ENCODE measurements at places on chromosomes 2 and 18.

- DNase-seq: no peak
Measured at GRCh38 chr2:84880645-84881521, at the start of gene TRABD2A. TRABD2A (minus strand) TSS chr2:84881084; CDS start chr2:84881039, 45 bp downstream.

DNA sequence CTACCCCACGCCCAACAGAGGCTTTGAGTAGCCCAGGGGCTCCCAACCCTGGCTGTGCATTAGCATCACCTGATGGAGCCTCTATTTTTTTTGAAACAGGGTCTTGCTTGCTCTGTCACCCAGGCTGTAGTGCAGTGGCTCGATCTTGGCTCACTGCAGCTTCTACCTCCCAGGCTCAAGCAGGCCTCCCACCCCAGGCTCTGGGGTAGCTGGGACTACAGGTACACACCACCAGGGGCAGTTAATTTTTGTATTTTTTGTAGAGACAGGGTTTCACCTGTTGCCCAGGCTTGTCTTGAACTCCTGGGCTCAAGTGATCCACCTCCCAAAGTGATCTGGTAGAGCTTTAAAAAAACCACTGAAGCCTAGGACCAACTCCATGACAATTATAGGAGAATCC lies 394.8 kb upstream of the ATP5MC3 start:
- no peak for DNase-seq

DNA sequence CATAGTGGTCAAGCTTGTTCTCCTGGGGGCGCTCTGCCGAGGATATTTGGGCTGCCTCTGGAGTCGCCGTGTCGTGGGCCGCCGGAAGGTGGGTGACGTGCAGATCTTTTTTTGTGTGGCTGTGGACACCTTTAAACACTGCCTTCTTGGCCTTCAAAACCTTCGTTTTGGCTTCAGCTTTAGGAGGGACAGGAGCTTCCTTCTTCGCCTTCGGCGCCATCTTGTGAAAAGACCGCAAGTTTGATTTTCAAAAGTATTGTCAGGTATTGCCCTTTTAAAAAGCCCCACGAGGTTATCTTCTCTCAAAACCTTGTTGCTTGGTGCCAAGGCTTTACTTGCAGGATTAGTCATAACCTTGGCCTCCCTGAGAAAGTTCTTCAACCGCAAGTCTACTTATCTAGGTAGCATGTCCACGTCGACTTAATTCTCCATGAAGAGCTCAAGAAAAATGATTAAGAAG lies 20.8 kb downstream of the LAMA3 start:
- DNase-seq: no peak

- DNase-seq: no peak
Measured at GRCh38 chr2:105990624-105991023, 203.5 kb downstream of the UXS1 start.

DNA sequence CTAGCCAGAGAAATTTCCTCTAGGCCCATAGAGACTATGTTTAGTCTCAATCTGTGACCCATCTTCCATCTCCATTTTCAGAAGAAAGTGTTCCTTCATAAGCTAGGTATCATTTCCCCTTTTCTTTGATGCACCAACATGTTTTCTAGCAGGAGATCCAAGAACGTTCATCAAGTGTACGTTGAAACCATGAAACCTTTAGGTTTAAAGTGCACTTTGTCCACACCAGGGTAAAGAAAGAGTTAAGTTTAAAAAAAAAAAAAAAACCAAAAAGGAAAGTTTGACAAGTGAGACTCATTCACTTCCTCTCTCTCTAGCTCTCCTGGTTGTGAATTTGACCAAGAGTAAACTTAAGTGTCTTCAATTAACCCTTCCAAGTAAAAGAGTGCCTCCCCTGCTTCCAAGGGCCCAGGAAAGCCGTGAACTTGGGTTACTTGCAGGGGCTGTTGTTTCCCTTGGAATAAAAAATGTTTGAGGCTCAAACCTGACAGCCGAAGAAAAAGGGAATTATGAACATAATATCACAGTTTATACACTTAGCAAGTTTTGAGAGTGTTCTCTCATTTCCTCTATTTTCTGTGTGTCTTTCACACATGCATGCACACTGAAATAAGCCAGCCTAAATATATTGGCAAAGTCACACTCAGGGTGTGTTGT lies 56.7 kb downstream of the LBH start:
- DNase-seq: no peak

DNA sequence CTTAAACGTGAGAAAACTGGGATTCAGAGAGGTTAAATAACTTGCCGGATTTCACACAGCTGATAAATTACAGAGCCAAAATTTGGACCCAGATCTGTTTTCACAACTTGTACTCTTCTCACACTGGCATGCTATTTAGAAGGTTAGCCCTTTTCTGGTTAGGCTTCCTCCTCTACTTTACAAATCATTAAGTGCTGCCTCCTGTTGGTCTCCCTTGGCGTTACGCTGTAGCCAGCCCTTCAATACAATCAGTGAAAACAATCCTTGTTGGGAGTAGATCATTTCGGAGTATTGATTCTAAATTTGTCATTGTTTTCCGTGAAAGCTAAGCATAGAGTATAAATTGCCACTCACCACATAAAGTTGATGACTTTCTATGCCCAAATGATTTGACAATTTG lies 153.5 kb downstream of the ARHGAP15 start:
- DNase-seq: no peak

DNA sequence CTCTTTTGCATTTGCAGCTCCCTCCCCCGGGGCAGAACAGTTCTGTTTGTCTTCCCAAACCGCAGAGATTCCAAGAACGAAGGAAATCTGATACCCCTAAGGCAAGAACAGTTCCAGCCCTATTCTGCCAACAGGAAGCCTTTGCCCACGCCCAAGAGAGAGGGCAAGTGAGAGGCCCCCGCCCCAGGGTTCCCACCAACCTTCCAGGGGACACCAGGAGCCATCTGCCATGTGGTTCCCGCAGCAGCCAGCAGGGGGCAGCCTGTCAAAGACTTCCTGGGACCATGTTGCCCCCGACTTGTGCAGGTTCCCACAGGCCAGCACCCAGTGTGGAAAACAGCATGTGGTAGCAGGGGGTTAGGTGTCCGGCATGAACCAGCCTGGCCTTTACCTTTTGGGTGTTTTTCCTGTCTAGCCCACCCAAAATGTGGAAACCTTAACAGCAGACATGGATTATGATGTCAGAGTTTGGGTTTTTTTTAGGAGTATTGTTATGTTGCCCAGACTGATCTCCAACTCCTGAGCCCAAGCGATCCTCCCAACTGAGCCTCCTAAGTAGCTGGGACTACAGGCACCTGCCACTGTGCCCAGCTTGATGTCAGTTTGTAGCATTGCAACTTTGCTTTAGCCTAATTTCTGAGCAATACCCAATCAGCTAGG lies 21.7 kb upstream of the EFHD1 start:
- no peak for DNase-seq

DNA sequence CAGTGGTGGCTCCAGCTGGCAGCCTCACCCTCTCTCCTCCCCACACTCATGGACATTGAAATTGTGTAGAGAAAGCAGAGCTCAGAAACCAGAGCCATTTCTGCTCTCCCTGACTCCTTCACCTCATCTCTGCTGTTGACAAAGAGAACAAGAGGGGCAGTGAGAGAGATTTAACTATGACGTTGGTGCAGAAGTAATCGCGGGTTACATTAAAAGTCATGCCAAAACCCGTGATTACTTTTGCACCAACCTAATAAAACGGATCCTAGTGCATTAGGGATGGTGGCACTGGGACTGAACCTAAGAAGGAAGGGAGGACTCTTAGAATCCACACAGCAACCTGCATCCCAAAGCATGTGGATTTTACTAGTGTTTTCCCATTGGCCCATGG lies 113.3 kb upstream of the CDC42EP3 start:
- DNase-seq: no peak

DNA sequence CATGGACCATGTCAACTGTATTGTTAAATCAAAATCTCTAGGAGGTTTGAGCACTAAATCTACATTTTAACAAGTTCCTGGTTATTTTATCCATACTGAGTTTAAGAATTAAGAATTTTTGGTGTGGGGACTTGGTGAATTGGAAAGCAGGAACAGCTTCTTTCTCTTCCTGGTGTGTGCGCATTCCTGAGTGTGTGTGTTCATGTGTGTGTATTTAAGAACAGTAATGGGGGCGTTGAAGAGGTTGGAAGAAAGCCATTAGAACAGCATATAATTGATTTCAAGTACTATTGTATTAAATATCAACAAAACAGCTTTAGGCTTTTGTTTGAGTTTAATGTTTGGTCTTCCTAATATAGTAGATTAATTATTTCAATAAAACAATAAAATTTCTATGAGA lies 801.3 kb upstream of the ID2 start:
- no peak for DNase-seq

All from hippocampal formation (tissue), 2 donors.